Activated CD4-positive, alpha-beta T cell treated with anti-CD3 and anti-CD28 coated beads, Interleukin-2, amount 50 U/mL, for 4 hours (primary cell): ENCODE measurements at places on chromosomes 12 and 14.

GRCh38 chr12:59408431-59408830 is 187.4 kb upstream of the SLC16A7 start:
- DNase-seq, result no peak

DNA sequence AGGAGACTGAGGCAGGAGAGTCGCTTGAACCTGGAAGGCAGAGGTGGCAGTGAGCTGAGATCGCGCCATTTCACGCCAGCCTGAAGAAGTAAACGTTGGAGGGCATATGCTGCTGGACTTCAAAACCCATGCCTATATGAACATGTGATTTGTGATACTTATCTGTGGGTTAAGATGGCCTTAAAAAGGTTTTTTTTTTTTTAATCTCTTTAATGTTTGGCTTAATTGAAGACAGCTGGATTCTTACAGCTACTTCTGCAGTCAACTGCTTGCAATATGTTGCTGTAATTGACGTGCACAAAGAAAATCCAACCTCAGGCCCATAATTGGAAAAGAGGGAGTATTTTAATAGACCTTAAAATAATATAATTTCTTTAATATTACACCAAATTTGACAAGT is 1.5 kb upstream of the B3GNT4 start:
- no peak for DNase-seq

DNA sequence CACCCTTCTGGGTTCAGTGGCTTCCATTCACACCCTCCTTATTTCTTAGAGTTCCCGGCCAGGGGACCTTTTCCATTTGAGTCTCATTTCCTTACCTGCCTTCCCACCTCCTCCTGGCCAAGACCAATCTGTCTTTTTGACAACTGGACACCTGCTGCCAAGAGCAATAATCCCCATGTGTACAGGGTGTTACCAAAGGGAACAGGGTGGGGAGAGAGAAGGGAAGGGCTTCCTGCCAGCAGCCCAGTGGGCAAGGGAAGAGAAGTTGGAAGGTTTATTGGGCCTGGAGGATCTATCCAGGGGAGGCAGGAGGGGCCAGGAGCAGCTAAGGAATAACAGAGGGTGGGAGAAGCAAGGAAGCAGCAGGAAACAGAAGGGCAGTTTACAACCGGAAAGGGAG is 346.2 kb downstream of the C12orf75 start:
- DNase-seq, result no peak

DNA sequence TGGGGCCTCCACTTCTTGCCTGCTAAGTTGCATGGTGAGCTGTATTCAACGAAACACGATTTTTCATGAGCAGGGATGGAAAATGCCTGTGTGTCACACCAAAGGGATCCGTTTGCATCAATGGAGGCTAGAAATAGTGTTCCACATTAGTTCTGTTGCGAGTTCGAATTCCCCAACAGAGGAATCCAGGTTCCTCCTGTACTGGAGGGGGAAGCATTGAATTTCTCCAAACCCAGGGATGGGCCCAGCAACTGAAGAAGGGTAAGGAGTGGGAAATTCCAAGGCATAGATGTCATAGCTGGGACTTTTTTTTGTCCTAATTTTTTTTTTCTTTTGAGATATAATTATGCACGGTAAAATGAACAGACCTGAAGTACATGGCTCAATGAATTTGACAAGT is 336.2 kb downstream of the DPF3 start:
- no peak for DNase-seq

DNA sequence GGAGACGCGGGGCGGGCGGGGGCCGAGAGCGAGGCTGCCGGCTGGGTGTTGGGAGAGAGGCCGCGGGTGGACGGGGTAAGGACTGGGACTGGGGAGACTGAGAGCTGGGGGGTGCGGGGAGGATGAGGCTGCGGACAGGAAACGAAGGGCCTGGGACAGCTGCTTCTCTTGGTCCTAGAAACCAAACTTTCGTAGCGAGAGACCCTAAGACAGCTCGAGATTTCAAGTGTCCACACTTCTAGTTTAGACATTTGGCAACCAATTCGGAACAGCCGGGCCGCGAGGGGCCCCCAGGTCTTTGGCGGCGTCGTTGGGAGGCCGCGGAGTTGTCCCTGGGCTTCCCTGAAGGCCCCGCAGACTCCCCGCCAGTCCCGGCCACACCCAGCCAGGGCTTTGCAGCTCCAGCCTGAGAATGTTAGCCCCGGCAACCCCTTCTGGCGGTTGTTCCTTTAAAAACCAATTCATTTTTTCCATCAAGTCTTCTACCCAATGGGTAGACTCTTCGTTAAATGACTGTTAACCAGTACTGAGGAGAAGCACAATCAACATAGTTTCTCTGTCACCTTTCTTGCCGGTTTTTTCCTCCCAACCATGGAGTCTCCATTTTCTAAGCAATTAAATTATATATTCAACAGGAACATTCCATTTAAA is 11.5 kb downstream of the NKX2-1 start:
- DNase-seq, result no peak

DNA sequence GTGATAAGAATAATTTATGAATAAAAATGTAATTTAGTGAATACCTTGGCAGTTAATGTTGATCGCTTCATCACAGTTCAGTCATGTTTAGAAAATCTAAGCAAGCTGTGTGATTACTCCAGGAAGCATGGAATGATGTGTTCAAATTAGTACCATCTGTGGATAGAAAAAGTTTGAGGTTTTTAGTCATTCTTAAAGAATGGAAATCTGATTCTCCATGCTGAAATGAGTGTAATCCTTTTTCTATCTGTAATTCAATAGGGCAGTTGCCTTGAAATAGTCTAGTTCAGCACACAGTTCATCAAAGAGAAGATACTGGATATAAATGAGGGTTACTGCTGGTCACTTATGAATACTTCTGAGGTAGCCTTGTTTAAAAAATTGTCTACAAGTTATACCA is 127.2 kb upstream of the MYF6 start:
- no peak for DNase-seq

DNA sequence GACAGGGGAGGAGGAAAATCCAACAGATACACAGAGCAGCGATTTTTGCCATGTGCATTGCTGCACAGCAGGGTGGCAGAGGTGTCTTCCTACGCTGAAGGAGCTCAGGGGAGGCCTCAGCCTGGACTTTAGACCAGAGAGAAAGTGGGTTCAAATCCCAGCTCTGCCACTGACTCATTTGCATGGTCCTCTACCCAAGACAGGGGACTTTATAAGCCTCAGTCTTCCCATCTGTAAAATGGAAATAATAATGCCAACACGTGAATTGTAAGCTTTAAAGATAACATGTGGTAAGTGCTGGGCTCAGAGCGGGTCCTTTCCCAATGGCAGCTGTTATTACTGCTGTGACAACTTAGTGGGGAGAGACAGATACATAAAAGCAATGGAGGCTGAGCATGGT is 62.0 kb downstream of the MAP1LC3B2 start:
- no peak for DNase-seq

GRCh38 chr12:96247563-96247962 is 53.4 kb downstream of the ELK3 start:
- DNase-seq, result no peak

DNA sequence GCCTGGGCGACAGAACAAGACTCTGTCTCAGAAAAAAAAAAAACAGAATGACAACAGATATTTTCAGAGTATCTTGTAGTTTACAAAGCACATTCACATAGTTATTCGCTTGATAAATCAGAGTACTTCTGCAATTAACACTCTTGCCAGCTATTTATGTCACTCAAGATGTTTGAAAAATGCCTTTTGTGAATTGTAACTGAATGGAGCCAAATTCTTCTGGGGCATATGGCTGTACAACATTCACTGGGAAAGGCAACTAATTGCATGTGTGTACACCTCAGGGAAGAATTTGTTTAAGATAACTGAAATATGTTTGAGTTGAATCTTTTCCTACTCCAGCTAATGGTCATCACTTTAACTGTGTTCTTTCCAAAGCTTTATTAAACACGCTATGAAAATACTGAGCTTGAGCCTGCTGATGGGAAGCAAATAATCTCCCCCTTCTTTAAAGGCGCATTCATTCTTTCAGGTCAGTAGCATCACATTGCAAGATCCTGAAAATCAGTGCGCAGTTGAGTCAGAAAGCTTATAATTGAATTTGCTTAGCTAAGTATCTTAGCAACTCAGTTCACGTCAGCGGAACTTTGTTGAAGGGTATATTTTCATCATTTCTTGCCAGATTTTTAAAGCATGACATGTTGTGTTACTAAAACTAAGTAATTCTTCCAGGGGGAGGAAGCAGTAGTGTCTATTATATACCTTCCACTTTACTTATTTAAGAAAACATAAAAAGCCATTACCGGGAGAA is 66.6 kb downstream of the SINHCAF start:
- DNase-seq, result no peak

- DNase-seq, result no peak
Observed at GRCh38 chr12:120062976-120063579, 53.5 kb downstream of the RAB35 start.

DNA sequence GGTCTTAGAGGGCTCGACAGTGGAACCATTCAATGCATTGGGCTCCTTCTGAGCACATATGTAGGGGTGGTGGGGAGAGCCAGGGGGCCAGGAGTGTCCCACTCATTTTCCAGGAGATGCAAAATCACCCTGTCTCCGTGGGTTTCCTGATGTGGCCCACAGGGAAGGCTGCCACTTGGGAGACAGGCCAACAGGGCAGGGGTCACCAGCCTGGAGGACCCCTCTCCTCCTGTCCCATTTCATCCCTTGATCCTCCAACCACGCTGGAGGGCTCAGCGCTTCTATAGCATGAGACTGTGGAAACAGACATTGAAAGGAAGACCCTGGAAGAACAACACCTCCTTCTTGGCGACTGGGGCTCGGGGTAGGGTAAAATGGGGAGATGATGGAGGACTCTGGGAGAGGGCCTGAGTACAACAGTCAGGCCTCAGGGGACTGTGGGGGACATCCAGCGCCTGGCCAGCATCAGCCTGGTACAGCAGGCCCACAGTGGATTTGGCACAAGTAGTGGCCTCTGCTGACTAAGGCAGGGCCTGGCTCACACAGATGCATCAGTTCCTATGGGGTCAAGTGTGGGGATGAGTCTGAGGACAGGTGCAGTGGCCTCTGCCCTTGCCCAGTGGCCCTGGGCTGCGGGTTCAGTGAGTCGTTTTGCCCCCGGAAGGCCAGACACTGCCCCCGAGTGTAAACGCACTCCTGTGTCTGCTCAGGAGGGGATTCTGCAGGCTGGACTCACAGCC is 68.0 kb downstream of the PRIMA1 start:
- DNase-seq, result no peak

GRCh38 chr14:24013654-24014514 is 25.2 kb downstream of the DHRS4L2 start:
- DNase-seq, result peak; percentile 35

GRCh38 chr12:15575671-15576541 is 213.3 kb downstream of the EPS8 start:
- DNase-seq, result no peak

DNA sequence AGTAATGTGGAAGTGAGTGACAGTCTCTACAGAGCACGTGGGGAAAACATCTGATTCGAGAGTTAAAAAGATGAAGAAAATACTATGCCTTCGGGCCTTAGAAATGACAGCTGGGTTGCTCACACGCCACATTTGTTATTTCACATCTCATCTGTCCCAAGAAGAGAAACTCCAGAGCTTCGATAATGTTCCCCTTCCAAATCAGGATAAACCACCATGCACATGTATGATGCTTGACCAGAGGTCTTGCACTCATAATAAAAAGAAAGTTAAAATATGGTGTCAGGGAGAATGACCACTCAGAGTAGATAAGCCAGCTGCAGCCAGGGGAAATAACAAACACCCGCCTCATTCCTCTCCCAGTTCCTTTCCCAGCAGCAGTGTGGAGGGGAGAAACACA is 34.6 kb downstream of the NIN start:
- no peak for DNase-seq

GRCh38 chr12:126936181-126936851 is 1330.7 kb upstream of the TMEM132C start:
- DNase-seq, result no peak

DNA sequence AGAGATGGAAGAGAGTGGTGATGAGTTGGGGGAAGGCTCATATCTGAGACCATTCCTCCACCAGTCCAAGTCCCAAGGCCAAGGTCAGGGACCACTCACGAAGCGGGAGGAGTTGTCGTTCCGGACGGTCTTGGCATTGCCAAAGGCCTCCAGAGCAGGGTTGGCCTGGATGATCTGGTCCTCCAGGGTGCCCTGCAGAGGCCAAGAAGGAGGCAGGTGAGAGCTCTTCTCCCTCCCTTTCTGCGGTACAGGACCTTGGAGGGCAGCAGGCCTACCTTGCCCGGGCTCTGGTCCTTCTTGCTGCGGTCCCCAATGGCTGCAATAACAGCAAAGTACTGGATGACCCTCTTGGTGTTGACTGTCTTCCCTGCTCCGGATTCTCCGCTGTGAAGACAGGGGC is 4.0 kb downstream of the MYH7 start:
- DNase-seq, result no peak

DNA sequence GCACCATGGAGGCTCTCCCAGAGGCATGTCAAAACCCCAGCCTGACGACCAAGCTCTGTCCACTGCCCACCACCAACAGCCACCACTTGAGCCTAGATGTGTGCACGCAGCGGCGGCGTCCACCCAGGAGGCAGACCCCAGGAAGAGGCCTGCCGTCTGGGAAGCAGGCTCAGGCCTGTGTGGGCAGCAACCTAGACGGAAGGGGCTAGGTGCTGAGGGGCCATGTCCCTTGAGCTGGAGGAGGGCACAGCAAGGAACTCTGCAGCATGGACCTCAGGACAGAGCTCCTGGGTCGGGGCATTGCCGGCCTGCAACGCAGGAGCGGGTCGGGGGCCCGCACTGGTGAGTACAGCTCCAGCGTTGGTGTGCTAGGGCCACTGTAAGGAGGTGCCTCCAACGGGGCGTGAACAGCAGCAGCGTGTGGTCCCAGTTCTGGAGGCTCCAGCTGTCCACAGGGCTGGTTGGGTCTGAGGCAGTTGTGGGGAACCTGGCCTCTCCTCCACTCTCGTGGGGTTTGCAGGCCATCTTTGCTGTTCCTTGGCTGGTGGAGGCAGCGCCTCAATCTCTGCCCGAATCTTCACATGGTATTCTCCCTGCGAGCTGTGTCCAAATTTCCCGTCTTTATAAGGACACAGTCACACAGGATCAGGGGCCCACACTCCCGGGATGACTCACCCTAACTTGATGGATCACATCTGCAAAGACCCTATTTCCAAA is 20.5 kb downstream of the ZBTB42 start:
- no peak for DNase-seq

- DNase-seq, result no peak
Observed at GRCh38 chr14:100540141-100540925, 46.9 kb downstream of the BEGAIN start.

DNA sequence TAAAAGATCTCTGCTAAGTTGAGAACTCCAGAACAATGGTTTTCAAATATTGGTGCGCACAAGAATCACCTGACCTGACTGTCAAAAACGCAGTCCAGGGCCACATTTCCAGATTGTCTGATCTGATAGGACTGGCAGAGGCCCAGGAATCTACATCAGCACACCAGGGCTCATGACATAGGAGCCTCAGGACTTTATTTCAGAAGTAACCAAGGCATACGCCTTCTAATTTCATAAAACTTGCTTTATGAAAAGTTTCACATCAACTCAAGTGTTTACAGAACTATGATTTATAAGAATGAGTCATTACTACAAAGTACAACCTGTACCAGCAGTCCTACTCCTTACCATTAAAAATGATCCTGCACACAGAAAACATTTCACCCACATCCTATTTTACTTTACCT is 47.7 kb upstream of the PTPRO start:
- no peak for DNase-seq

- DNase-seq, result no peak
Observed at GRCh38 chr12:89474615-89475014, 50.0 kb downstream of the GALNT4 start.
